ENCODE measurements at places on chromosomes 7 and 10.

- no peak for DNase-seq
Observed at GRCh38 chr7:47154791-47155190, 427.1 kb downstream of the TNS3 start.

GRCh38 chr7:69966766-69967591, 368.7 kb downstream of the AUTS2 start:
- no peak for DNase-seq

- DNase-seq = no peak
Observed at GRCh38 chr10:36534471-36535002, 590.9 kb upstream of the ANKRD30A start.

GRCh38 chr7:91852263-91852741, 28.2 kb downstream of the MTERF1 start:
- no peak for DNase-seq

GRCh38 chr10:3746634-3747033, 38.4 kb downstream of the KLF6 start:
- no peak for DNase-seq

DNA sequence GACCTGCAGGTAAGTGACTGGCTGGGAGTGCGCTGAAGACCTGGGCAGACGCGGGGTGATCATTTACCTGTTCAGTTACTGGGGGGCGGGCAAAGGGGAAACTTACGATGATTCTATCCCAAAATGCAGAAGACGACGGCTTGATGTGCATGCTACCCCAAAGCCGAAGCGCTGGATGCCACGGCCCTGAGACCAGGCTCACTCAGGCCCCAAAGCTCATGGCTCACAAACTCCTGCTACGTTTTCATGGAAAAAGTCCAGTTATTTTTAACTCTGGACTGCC, 200.6 kb downstream of the DIP2C start:
- no peak for DNase-seq

- DNase-seq = no peak
Observed at GRCh38 chr10:3429676-3430075, 257.1 kb upstream of the PITRM1 start.

DNA sequence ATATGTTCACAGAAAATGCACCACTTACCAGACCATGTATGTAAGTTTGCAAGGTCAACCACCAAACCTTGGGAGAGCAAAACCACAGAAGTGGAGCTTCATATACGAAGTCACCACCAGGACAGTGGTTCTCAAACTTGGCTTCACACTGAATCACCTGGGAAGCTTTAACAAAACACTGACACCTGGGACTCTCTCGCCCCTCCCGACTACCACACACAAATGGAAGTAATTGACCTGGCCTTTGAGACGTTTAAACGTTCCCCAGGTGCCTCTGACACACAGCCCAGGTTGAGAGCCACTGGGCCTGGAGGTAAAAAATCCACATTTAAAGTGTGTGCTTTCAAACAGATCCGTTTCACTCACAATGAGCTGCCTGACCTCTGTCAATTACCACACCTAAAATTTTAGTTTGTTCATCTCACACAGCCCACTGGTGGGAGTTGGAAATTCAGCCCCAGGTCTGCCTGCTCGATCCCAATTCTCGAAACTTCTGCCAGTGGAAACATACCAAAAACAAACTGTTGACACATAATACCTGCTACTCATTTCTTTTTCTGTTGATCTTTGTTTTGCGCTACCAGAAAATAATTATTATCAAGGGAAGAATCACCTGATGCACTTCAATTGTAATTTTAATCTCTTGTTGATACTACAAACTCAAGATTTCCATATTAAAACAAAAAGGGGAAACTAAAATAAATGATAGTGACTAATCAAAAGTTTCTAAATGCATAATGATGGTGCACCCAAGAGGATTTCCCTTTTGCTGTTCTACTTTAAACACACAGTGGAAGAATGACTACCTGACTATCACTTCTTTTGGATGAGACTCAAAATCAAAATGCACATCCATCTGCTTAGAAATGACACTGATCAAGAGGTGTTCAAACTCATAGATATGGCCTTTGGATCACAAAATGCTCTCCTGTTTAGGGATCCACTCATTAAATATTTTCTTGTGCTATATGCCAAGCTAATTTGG, 26.6 kb downstream of the CDNF start:
- no peak for DNase-seq

GRCh38 chr10:51468424-51468823, 231.0 kb downstream of the CSTF2T start:
- DNase-seq = no peak

GRCh38 chr10:123945325-123945920, 53.8 kb upstream of the CPXM2 start:
- DNase-seq = no peak

DNA sequence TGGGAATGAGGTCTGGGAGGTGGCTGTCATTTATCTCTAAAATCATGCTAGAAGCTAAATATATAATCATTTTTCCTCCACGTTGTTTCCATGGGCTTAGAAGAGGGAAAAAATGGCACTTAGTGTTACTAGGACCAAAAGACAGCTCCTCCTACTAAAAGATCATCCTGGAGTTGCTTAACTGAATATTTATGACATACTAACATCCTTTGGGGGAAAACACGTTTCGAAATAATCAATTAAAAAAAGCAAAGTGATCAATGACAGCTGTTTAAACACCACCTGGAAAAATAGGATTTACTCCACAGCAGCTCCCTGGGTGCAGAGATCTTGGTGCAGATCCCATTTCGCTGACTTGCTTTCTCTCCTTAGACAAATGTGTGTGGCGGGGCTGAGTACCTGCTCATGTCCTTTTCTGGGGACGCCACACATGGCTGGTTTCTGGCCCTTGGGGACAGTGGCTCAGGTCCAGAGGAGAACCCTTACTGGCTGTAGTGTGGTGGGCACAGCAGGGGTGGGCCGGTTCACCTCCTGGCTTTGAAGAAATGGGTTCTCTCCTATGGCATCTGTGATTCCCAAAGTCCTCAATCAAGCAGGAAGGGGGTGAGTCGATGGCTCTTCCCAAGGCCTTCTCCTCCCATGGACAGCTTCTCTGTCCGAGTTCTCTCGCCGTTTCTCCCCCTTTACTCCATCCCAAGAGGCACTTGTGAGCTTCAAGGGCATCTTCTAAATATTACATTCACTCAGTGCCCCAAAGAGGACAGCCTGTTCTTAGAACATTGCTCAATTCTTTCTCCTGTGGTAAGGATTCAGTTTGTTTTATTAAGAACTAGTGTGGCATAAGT, 156.4 kb upstream of the KLF14 start:
- no peak for DNase-seq

- DNase-seq = no peak
Observed at GRCh38 chr7:105448181-105448580, 59.5 kb upstream of the SRPK2 start.

GRCh38 chr7:151410405-151411390, 860 bp upstream of the WDR86 start:
- DNase-seq = no peak

- DNase-seq = no peak
Observed at GRCh38 chr7:70693321-70693685, 438.6 kb upstream of the GALNT17 start.

- DNase-seq = no peak
Observed at GRCh38 chr7:38229386-38229785, 44.0 kb downstream of the TARP start.

DNA sequence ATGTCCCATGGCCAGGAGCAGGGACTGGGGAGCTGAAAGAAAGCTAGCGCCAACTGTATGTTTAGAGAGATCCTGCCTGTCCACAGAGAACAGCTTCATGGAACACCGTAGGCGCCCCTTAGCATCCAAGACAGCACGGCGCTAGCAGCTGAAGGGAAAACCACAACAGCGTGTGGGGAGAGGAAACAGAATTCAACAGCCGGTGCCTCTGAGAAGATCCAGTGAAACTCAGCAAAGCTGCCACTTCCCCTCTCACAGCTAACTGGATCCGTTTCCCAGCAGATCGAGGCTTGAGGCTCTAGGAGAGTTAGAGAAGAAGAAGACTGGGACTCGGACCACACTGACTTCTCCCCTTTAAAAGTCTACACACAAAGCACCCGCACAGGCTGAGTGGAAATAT, 145.0 kb downstream of the MAD1L1 start:
- no peak for DNase-seq

- DNase-seq = no peak
Observed at GRCh38 chr10:10914144-10914543, 103.5 kb upstream of the CELF2 start.

GRCh38 chr10:23469596-23470237, 30.8 kb downstream of the OTUD1 start:
- no peak for DNase-seq

DNA sequence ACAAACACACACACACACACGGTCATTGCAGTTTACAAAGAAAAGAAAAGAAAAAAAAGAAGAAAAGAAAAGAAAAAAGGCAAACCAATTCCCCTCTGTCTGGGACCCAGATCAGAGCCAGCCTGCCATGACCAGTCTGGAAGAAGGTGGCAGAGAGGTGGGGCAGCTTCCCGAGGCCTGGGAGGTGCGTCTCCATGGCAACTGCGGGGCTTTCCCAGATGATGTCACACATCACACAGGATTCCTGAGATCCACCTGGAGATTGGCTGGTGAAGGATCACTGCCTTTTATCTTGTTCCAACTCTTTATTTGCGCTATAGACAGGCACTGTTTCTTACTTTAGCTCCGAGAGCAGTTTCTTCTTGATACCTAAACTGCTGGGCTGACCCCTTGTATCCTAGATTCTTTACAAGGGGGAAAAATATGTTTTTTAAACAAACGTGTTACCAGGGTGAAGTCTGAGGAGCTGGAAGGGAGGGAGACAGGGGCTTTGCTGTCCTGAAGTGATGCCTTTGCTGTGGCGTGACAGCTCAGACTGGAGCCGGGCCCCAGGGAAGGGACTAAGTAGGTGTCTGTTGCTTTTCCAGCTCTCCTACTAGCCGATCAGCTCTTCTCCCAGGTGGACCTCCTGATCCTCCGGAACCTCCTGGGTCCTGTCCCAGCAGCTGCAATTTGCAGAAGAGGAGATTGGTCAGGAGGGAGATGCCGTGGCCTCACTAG, 298.5 kb downstream of the KLF6 start:
- no peak for DNase-seq

DNA sequence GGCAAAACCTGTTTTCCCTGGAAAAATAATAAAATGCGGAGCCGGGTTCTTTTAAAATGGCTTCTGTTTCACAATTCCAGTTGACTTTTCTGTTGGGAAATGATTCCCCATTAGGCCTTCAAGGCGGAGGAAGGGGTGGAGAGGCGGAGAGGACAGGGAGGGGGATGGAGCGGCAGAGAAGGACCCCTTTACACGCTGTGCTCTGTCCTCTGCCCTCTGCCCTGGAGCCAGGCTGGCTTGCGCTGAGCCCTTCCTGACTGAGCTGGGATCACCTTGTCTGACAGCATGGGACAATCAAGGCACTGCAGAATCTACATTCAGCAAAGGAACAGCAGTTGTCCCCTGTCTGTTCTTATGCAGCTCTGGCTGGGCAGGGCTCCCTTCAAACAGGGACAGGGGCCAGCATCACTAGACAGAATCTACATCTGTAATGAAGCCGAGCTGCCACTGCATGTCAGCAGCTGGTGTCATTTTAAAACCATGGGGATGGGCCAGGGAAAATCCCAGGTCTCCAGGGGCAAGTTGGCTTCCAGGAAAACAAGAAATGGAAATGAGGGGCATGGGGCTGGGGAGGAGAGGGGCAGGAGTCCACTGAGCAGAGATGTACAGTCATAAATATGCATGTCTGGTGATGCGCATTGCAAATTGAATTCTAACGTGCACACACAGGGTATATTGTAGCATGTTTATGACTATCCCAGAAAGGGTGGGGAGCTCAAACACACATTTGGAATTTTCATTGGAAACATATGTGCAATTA, 120.0 kb downstream of the MKX start:
- no peak for DNase-seq

DNA sequence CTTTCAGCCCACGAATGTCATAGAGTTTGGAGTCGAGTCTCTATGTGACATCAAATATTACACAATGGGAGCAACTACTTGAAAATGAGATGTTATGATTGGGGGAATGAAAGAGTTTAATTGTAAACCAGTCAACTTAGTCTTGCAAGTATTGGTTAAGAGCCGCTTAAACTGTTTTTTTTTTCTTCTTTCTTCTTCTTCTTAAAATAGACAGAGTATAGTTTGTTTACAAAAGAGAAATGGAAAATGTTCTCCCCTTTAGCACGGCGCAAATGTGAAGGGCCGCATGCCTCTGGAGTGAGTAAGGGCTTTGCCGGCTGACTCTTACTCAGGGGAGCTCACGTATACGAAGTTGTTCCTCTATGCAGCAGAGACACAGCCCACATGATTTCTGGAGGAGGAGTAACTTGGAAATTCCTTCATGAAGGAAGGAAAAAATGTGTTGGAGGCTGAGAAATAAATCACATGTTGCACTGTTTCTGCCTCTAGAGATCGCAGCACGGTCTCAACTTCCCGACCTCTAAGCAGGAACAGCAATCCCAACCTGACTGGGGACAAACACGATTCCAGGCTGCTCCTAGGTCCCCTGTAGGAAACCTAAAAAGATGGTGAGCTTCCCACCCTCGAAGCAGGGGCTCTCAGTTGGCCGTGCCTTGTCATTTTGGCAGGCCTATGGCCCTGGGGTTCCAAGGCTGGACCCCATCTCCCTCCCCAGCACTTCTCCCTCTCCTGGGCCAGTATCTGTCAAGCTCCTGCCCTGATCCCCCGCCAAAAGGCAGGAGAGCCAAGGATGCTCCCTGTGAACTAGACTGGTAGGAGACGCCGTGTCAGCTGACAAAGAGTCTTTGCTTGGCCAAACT, 44.8 kb downstream of the MYOF start:
- no peak for DNase-seq

GRCh38 chr7:86926732-86927131, 132.7 kb downstream of the ELAPOR2 start:
- no peak for DNase-seq

DNA sequence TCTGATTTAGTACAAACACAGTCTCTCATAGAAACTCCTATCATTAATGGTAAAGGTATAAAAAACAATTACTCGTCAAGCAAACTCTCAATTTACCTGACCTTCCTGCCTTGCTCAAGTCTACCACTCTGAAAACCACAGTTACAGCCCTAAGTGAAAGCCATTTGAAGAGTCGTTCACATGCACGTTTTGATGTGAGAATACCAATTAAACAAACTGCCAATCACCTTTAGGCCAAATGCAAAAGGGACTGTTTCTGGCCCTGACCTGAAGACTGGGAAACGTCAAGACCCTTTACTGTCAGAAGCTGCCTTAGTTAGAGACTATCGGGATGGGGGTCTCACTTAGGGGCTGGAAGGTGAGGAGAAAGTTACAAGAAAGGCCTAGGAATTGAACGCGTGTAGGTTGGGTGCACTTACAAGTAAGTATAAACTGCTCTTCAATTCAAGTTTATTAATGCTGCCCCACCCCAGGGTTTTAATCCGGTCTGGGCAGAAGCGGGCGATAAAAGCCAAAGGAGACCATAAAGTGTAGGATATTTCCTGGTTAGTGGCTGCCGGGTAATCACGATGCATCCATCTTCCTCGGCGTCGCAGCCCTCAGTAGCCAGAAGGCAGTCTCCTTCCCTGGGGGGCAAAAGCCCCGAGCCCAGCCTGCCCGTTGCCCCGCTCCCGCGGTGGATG, 935 bp downstream of the TM9SF3 start:
- DNase-seq = no peak

DNA sequence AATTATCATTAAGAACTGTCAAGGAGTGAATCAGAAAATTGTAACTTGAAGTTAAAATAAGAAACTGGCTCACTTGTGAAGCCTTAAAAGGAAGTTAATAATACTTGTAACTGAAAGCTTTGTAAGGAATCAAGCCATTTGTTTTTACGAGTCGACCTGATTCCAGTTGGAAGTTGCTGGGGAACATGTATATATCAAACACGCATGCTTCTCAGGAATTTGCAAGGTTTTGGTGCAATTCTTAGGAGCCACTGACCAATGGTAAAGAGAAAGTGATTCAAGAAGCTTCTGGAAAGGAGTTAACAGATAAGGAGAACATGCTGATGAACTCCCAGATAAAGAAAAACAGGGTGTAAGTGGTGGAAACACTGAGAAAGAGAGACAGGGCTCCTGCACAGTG, 56.4 kb downstream of the ETV1 start:
- DNase-seq = no peak

All from stimulated activated CD8-positive, alpha-beta memory T cell treated with anti-CD3 and anti-CD28 coated beads, Interleukin-2, amount 100 ng/mL, for 48 hours (primary cell).